ENCODE measurements at places on chromosomes 1 and 21.

DNA sequence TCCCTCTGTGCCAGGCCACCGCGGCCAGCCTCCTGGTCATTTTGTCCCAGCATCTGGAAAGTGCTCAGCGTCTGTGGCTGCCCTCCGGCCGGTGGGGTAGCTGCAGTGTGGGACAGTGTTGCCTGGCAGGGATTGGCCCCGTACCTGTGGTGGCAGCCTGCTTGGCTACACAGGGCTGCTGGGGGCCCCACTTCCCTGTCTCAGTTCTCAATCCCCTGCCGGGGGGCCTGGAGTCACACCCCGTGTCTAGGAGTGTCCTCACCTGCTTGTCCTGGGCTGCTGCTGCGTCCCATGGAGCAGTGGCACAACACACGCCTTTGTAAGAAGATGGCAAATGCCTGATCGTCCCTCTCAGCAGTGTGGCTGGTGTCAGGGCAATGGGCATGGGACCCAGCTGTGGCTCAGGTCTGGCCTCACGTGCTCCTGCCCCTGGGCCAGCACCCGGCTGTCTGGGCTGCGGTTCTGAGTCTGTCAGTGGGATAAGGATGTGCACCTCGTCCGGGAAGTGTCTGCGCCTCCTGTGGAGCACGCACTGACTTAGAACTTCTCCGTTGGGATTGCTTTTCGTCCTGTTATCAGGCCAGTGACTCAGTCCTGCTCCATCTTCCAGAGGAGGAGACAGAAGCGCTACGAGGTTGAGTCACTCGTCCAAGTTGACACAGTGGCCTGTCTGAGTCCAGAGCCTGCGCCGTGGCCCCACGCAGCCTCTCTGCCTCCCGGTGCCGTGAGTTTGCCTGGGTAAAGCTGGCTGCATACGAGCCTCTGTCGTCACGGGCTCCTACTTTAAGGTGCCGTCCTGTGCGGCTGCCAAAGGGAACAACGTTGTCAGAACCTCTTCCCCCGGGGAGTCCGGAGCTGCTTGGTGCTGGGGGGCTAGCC, 41.0 kb downstream of the CRYAA start:
- DNase-seq: no peak

GRCh38 chr1:94578856-94579255, 37.3 kb upstream of the F3 start:
- no peak for DNase-seq

DNA sequence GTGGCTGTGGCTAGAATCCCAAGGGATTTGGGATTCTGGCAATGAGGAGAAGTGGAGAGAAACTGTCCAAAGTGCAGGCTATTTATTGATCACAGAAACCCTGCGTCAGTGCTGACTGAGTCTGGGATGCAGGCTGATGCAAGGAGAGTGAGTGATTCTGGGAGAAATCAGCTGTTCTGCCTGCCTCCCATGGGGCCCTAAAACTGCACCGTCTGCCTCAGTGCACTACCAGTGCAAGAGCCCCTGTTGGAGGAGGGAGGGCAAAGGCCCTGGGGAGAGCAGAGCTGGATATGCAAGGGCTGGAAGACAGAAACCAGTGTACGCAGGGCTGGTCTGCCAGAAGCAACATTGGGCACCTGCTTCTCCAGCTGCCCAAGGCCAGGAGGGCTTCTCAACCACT, 42.6 kb downstream of the C1orf198 start:
- DNase-seq: no peak

DNA sequence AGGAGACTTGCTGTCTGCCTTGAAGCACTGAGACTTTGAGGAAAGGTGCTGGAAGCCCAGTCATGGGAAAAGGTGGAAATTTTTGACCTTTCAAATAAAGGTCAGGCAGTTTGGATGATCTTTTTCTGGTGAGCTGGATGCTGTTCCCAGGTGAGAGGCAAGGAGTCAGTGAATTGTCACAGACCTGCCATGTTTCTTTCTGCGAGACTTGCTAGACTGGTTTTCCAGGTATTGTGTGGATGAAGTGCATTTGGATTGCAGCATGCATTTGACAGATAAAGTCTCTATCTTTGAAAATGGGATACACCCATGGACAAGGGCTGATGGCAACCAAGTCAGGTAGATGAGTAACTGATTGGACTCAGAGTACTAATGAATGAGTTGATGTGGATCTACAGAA, 65.7 kb upstream of the NHLH2 start:
- DNase-seq: no peak

DNA sequence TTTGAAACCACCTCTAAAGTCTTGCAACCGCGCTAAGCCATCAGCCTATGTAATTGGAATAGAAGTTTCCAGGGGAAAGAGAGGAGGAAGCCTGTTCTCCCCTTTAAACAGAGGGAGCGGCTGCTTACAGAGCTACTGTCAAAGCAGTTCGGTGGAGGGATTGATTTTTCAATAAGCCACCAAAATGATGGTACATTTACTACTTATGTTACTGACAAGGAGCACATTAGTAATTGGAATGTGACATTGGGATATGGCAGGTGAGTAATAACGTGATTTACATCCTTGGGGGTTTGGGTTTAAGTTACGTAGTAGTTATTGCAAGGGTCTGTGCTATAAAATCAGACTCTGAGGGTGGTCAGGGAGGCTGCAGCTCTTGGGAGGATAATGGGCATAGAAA, 257.3 kb downstream of the KAZN start:
- no peak for DNase-seq
